ENCODE measurements at places on chromosomes 12 and 14.

DNA sequence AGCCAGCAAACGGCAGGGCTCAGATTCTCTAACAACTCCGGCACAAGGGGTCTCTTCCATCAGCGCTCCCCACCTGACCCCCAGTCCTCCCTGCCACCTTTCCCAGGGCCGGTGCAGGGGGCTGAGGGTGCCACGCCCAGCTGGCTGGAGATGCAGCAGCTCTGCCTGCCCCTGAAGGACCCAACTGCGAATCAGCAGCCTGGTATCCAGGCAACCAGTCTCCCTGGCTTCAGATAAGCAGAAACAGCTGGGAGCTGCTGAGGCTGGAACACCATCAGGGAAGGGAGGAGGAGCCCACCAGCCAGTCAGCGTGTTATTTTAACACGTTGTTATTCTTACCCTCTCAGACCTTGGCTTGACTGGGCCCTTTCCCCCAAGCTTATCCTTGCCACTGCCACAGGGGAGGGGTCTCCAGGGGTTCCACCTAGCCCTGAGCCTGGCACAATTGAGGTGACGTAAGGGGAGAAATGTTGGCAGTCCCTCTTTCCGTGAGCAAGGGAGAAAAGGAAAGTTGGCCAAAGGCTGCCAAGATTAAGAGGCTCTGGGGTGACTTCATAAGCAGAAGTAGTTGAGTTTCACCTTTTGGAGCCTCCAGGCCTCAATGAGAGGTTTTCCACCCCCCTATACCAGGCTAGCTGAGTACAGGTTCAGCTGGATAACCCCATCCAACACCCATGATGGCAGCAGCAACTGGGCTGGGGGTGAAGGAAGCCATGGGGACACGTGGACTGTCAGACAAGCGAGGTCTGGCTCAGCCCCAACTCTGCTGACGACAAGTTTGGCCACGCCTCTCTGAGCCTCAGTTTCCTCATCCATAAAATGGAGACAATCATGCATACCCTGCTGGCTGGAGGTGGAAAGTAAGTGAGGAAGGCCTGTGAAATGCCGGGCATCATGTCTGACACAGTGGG lies 91.1 kb downstream of the IRF2BPL start:
- no peak for DNase-seq

- no peak for DNase-seq
Measured at GRCh38 chr12:14836336-14837210, 6.8 kb downstream of the ART4 start.

- no peak for DNase-seq
Measured at GRCh38 chr12:89475203-89475990, 49.2 kb downstream of the GALNT4 start.

GRCh38 chr12:110906985-110907384 lies 13.4 kb downstream of the MYL2 start:
- DNase-seq: no peak

DNA sequence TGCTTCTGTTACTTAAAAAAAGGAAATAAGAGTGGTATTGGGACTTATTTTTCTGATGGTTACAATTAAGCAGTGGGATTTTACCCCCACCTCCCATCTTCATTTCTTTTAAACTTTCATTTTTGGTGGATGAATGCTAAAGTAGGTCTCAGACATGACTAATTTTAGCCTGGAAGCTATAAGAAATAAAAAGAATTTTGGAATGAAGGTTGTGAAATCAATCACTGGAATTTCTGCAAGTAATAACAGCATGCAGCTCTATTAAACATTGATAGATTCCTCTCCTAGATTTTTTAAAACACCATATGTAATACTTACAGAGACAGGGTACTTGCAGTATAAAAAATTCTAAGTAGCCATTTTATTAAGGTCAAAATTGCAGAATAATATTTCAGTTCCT lies 164.2 kb upstream of the CLEC14A start:
- DNase-seq: no peak

GRCh38 chr12:79183926-79184325 lies 319.4 kb downstream of the SYT1 start:
- DNase-seq: no peak

DNA sequence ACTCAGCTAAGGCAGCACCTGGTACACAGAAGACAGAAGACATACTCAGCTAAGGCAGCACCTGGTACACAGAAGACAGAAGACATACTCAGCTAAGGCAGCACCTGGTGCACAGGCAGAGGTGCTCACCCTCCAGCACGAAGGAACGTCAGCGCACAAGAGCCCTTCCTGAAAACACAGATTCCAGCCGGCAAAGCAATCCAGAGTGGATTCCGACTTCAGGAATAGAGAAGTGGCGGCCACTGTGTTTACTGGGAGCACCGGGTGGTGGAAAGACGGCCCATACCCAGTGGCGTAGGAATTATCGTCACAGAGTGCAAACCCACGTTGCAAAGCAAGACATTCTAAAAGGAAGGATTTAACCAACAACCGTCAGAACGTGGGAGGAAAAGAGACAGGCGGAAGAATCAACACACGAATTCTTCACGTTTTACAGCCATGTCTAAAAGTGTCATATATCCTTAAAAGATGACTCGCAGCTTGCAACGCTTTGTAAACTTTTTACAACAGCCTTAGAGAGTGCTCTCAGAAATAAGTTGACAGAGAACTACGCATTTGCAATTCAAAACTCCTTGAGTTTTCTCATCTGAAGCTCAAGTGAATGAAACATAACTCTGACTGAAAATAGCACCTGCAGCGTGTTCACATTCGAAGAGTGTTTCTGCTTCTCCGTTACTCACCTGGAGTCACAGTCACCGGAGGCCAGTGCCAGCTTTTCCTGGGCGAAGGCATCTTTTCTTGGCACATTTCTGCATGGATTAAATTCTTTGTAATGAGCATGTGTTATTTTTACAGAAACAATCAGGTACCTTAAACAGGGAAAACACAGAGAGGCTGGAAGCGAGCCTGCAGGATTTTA lies 55.8 kb upstream of the GALNT9 start:
- no peak for DNase-seq

DNA sequence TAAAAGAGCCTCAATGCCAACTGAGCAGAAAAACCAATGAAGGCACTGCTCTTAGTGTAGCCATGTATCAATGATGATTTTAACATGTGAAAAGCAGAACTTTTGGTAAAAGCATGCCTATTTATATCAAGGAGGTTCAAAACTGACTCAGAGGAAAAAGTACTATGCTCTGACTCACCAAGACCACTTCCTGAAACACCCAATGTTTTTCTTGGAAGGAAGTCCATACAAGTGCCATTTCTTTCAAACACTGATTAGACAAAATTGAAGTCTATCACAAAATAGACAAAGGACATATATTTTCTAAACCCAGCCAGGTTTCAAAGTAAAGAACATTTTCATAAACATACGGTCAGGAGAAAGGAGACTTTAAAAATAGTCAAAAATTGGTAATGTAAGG lies 88.6 kb downstream of the EPS8 start:
- no peak for DNase-seq

DNA sequence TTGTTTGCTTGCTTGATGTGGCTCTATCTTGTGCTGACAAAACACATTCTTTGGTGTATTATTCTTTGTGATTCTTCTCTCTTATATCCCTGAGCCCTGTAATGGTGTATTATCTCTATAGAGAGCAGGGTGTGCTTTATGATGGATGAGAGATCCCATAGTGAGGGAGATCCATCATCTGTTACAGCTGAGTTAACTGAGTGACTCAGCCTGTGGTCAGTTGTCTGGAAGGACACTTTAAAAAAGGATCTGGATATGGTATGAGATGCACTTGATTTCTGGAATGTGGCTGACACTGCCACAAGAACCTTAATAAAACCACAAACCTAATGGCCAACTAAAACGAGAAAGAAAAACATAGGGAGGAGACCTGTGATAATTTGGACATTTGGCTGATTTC lies 461.4 kb upstream of the SYT1 start:
- DNase-seq: no peak

DNA sequence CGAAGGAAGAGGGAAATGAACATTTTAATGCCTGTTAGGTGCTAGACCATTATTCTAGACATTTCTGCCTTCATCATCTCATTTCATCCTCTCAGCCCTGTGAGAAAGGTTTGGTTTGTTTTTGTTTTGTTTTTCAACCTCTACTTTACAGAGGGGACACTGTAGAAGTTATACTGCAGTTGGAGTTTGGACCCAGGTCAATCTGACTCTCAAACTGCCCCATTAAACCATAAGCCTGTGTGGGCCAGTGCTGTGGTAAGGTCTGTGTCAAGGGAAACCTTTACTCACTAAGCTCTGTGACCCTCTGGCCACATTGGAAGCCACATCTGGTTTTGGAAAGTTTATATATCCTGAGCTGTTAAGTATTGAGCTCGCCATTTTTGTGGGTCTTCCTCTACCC lies 8.5 kb downstream of the TEAD4 start:
- no peak for DNase-seq

DNA sequence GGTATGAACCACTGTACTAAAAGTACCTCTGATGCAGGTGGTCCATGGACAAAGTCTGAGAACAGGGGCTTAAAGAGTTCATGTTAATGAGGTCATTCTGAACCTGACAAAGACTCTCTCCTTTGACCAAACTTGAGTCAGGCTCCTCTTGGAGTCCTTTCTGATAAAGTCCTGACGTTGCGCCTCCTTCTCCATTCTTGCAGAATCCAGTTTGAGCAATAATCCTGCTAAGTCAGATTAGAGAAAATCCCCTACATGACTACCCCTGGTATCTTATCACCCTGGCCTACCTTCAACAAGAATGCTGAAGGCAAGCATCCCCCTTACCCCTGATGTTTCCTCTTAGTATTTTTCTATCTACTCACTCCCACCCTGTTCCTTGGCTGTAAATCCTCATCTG lies 46.0 kb upstream of the ISM2 start:
- DNase-seq: no peak

DNA sequence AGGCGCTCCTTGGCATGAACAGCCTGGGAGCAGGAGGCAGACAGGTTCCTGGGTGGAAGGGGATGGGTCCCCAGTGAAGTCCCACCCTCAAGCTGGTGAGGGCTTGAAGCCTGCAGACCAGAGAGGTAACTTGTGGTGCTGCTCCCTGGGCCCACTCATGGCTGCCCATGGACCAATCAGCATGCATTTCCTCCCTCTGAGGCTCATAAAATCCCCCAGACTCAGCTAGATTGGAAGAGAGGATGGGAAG lies 50.2 kb downstream of the A2M start:
- no peak for DNase-seq

DNA sequence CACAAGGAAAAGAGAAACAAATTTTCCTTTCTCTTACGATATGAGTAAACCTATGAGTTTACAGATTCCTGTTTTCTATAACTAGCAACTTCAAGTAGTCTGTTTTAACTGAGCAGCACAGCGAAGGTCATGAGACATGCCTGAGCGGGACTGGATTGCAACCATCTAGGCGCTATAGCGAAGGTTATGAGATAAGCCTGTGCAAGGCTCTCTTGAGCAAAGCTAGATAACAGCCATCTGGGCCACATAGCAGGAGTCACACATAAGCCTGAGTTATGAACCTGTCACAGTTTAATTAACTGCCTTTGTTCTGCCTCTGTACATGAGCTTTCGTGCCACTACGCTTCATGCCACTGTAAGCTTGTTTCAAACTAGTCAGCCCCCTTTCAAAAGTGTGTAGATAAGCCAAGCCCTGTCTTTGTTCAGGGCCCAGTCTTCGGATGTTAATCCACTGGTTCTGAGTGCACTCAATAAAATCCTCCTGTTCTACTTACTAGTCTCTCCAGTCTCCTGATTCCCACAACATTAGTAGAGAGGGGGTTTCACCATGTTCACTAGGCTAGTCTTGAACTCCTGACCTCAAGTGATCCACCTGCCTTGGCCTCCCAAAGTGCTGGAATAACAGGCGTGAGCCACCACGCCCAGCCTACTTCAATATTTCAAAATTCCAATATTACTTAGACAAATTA lies 47.1 kb downstream of the SEC23A start:
- DNase-seq: no peak

GRCh38 chr14:75717729-75718128 lies 56.7 kb downstream of the TTLL5 start:
- DNase-seq: no peak

- no peak for DNase-seq
Measured at GRCh38 chr14:54451121-54451601, 10.0 kb upstream of the CNIH1 start.

DNA sequence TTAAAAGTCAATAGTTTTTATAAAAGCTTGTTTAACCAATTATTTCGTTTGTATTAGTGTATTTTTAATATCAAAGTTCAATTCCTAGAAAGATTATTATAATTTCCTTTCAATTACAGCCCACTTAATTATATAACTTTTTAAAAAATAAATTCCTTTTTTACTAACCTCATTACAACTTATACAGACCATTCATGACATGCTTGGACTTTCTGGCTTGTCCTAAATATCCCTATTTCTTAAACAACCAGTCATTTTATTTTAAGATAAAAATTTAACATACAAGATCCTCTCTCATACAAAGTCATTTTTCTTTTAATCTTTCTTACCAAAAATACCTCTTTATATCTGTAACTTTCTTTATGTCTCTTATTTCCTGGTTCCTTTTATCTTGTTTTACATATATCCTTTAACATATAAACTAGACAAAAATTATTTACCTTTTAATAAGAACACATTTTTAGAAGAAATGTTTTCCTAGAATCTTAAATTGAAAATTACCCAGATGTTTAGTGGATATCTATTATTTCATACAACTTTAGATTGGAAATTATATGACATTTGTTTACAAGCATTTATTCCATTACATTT lies 10.4 kb upstream of the TMEM263 start:
- no peak for DNase-seq

DNA sequence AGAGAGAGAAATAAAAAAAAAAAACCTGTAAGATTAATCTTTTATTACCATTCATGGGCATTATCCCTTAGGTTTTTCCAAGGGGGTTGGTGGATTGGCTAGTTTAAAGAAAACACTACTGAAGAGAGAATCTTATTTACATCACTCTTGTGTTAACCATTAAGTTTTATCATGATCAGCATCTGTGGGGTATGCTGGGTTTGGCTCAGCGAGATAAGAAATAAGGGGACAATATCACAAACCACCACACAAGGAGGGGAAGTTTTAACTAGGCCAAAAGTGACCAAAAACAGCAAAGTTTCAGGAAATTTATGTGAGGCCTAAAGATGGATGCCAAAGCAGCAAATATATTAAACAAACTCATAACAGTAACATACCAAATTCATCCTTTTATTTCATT lies 548.6 kb downstream of the SLC16A7 start:
- no peak for DNase-seq

- DNase-seq: no peak
Measured at GRCh38 chr12:92130999-92131398, 14.6 kb downstream of the BTG1 start.

DNA sequence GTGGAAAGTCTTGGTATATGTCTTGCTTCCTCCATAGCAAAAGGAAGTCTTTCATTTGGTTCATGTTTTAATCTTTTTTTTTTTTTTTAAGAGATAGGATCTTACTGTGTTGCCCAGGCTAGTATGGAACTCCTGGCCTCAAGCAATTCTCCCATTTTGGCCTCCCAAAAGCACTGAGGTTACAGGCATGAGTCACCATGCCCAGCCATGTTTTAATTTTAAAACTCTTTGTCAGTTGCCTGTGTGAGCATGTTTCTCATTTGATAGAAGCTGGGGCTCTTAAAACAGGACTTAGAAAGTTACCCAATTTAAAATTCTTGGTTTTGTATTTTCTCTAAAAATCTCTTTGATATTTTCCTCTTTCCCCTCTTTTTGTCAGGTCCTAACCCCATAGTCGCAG lies 45.0 kb upstream of the REP15 start:
- DNase-seq: no peak

- no peak for DNase-seq
Measured at GRCh38 chr14:63647696-63648410, 6.2 kb upstream of the WDR89 start.

GRCh38 chr14:54759982-54760585 lies 142.5 kb downstream of the GCH1 start:
- DNase-seq: no peak
